ENCODE measurements at places on chromosomes 1 and 21.
A peak's percentile ranks its signal among the peaks of the same experiment; 100 is the strongest.

DNA sequence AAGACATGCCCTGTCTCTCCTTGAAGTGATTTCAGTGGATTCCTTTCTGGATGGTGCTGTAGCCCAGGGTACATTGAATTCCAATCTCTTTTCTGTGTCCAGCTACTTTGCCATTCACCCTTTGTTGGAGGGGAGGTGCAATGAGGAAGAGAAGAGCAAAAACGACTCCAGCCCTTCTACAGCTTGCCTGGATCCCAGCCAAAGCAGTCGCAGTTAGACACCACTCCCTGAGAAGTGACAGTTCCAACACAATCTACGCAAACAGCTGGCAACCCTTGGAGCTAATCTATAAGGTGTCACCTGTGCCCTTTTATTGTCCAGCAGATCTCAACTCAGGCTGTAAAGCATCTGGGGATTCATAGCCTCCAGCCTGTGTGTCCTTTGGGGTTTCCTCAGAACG lies 4.6 kb downstream of the CD244 start:
- no peak for DNase-seq

DNA sequence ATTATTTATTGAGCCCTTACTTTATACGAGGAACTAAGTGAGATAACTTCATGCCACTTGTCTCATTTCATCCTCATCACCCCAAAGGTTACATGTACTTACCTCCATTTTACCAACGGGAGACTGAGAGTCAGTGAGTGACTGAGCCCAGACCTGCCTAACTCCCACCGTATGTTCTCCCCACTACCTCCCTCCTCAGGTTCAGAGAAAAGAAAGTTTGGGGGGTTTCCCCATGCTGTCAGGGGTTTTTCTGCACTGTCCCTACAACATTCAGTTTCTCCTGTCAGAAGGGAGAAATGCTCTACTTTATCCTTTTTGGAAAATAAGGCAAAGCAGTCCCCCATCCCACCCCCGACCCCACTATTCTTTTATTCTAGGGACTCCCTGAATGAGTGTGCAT lies 32.9 kb downstream of the FAM78B start:
- DNase-seq, result no peak

DNA sequence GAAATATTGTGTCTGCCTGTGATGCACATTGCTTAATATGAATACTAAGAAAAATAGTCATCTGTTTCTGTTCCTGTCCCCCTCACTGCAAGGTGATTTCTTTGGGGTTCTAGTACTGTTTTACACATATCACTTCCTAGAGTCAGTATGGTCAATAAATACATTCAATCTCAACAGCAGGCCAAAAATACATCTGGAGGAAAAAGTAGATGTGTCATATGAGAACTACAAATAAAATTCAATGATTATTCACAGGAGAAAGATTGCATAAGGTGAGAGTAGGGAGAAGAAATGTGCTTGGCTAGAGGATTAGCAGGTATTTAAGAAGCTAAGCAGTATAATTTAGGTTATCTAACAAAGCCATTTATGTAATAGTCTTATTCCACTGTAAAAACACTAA lies 45.3 kb upstream of the SAMSN1 start:
- DNase-seq, result no peak

DNA sequence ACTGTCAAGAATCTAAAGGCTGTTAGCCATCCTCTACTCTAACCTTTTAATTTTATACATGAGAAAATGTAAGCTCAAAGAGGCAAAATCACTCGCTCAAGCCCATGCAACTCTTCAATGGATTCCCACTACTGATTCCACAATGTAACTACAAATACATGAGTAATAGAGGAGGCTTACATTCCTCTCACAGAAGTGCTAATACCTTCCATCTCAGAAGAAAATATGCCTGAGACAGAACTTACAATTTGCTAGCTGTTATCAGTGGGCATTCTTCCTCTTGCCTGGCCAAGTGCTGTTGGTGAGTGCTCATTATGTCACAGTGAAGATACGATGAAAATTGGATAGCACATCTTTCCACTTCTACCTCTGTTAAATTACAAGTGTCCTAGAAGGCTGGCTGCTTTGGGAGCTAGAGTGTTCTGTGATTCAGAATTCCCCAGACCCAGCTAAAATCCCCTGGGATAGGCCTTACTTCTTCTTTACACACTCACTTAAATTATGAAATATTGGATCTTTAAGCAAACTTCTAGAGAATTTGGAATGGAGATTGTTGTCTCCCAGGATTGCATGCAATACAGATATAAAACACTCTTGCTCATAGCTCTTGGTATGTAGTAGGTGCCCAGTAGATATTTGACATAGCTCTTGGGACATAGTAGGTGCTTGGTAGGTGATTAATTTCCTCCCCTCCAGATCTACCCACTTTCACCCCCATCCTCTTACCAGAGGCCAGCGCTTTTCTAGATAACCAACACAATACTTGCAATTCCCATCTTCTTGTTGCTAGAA lies 24.1 kb downstream of the BCL9 start:
- no peak for DNase-seq

DNA sequence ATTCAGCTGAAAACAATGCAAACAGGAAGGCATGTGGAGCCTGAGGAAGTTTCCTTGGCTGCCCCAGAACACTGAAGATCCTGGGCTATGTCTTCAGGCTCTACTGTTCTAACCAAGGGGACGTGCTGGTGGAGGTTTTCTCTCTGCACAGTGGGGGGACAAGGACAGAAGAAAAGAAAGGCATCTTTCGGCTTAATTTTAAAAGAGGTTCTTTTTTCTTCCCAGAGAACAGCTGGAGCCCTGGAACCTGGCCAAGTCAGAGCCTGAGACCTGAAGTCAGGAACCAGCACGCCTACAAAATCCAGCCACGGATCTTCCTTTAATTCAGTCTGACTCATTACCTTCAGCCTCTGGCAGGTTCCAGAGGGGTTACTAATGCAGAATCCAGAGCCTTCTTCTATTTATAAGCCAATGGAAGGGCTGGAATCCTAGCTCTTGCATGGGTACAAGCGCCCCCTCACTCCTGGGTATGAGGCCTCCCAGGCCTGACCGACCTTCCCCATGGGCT lies 19.8 kb downstream of the CTNNBIP1 start:
- no peak for DNase-seq

DNA sequence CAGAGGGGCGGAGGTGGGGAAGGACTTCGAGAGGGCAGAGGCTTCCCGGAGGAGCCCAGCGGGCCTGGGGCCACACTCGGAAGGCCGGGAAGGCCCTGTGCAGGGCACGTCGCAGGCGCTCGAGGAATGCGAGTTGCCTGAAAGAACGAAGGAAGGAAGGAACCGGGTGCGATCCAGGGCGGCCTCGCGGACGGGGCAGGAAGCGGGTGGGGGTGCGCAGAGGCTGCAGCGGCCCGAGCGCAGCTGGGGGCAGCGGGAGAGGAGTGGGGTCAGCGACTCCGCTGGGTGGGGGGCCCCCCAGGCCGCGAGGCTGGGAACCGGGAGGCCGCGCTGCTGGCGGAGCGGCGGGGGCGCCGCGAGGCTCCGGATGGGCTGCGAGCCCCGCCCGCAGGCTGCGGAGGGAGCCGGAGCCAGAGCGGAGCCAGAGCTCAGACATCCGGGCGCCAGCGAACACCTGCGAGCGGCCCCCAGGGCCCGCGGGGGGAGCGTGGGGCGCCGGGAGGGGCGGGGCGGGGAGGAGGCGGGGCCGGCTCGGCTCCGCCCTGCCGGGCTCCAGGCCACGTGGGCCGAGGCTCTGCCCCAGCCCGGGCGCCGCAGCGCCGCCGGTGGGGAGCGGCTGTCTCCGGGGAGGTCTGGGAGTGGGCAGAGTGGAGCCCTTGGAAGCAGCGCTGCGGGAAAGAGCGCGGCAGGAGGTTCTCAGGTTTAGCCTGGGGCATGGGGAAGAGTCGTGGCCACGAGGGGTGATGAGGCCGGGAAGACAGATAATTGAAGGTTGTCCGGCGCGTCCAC lies 4.6 kb downstream of the ID3 start:
- DNase-seq, result peak; percentile 93

DNA sequence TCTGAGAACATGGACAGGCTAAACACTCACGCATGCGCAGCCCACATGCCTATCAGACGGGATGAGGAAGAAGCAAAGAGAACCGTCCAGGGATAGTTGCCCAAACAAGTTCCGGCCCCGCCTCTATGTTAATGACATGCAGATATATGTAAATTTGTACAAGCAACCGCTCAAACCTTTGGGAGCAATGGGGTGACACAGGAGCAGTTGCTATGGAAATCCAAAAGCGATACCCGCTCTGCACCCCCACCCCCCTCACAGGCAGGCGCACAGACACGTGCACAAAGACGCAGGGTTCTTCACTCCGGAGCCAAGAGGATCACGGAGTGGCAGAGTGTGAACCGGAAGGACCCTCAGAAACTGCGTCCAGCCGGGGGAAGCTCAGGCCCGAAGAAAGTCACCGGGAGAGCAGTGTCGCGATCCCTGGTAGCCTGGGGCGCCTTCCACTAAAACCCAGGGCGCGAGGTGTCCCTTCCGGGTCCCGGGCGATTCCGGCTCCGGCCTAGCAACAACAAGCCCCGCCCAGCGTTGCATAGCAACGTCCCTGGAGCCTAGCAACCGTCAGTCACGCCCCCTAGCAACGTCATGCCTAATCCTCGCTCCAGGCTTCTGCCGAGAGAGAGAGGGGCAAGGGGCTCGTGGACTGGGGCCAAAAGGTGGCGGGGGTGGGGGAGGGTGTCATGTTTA lies 24.1 kb upstream of the ADGRB2 start:
- peak; percentile 93 for DNase-seq

DNA sequence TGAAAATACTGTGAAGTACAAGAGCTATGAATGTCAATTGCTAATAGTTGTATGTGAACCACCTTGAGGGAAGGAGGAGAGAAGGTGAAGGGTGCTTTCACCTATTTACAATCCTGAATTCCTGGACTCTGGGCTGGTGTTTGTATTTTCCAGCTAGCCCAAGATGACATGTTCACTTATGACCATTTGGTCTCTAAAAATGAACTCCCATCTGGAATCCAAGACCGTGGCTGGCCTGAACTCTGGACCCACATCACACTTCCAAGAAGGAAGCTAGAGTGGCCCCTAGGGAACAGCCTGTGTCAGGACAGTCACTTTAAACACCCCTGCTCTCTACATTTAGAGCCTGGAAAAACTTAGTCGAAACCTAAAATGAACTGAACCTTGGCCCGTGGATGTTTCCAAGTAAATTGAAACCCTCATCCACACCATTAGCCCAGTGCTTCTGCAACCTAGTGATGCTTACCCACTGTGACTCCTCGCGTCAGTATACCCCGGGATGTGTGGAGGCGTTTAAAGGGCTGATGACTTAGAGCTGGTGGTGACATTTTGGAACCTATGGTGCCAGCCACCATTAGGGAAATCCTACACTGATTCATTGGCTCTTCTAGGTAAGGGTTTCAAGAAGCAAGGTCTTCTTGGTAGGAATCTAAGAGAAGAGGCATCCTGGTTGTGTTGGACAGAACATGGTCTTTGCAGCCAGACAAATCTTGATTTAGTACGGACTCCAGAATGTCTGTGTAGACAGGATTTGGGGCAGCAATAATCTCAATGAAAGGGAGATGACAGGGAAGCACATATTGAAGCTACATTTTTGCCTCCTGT lies 171.5 kb upstream of the IRF2BP2 start:
- no peak for DNase-seq

DNA sequence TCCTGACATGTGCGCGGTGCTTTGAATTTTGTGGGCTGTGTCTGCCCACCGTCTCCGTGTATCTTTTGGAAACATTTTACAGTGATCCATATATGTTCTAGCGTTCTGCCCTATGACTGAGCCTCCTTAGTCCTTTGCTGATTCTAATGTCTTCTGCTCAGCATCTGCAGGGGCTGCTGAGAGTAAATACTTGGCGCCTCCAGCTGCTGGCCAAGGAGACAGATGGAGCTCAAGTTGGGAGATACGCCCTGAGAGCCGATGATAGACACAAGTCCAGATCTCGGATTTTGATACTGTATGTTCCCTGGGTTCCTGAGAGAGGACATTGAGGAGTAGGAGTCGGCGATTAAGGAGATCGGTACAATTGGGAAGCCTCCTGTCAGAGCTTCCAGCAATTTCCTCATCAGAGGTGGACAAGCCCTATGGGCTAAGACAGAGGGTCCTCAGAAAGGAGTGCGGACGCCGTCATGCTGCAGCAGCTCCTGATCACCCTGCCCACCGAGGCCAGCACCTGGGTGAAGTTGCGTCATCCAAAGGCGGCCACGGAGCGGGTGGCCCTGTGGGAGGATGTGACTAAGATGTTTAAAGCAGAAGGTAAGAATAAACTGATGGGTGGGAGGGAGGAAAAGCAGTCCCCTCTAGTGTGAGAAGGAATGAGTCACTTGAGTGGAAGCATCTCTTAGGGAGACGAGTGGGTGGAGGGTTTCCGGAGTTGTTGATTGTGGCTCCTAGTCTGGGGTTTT lies 390 bp downstream of the ZFP69B start:
- peak; percentile 57 for DNase-seq

GRCh38 chr1:213260311-213261075 lies 209.5 kb downstream of the RPS6KC1 start:
- DNase-seq, result no peak

- DNase-seq, result no peak
Measured at GRCh38 chr1:180151508-180151907, 3.2 kb upstream of the QSOX1 start.

DNA sequence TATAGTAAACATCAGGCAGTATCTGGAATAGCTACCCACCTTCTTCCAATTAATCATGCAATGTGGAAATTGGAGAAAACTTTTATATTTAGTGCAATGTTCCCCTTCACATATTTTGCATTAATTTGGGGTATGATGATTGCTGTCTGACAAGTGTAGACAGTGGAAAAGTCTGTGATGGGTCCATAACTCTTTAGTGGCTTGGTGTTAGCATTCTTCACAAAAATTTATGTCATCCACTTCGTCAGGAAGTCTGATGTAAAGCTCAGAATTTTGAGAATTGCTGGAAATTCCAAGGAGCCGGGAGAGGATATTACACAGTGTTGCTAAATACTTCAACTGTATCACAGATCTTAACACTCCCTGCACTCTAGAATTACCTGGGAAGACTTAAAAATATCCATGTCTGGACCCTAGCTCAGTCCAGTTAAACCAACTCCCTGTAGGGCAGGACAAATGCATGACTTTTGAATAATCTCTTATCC lies 549.7 kb upstream of the PLXNA2 start:
- DNase-seq, result no peak

DNA sequence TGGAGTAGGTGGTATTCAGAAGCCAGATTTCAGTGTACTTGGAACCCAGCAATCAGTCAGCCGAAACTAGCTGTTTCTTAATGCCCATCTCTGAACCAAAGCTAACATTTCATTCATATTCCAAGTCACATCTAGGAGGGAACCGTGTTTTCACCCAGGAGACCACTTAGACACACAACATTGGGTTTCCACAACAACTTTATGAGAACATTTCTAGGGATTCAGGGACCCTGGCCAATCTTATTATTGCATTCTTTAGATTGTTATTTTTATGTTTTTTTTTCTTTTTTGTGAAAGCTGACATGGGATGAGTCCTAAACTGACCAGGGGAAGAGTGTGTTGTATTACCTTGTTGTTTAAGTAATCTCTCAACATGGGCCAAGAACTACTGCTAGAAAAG lies 72.5 kb upstream of the KIAA0040 start:
- DNase-seq, result no peak
